ENCODE measurements at places on chromosomes 1 and 21.

DNA sequence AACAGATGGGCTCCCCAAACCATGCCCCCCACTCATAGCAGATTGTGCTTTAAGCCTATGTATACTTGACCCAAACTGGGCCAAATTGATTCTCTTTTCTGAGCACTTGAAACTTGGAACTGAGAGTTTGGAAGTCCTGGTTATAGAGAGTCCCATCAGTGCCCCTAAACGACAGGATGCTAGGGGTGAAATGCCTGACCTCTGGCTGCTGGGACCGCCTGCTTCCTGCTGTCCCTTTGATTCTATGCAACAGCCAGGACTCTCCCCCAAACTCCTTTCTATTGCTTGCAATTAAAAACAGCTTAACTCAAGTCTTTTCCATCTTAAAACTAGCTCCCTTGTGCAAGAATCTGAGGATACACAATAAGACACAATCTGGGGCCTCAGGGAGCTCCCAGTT is 4.7 kb downstream of the C1orf210 start:
- DNase-seq: no peak

DNA sequence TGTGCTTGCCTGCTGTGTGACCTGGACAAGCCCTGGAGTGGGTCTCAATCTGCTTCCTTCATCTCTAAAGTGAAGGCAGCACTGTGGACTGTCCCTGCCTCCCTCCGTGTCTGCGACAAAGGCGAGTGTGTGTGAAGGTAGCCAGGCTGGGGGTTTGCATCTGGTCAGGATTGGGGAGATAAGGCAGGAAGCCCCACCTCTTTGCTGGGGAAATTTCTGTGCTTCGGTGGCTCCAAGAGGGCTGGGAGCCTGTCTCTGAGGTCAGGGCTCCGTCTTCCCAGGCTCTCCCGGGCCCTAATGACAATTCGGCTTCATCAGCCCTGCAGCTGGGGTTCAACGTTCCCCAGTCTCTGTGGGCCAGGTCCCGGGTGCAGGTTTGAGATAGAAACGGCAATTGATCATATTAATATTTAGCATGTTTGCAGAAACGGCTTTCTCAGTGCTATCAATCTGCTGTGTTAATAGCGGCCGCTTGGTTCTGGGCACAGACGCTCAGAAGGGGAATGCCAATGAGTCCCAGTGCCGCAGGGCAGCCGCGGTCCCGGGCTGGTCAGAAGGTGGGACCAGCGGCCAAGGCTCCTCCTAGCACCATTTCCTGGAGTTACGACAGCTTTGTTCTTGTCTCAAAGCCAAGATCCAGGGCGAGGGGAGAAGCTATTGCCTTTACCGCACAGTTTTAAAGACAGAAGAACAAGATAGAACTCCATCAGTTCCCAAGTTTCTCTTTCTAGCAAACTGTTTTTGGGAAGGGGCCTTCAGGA is 105.7 kb downstream of the PRDM16 start:
- DNase-seq: no peak

GRCh38 chr1:205229399-205229871 is 1.7 kb downstream of the TMCC2 start:
- DNase-seq: peak; percentile 66

DNA sequence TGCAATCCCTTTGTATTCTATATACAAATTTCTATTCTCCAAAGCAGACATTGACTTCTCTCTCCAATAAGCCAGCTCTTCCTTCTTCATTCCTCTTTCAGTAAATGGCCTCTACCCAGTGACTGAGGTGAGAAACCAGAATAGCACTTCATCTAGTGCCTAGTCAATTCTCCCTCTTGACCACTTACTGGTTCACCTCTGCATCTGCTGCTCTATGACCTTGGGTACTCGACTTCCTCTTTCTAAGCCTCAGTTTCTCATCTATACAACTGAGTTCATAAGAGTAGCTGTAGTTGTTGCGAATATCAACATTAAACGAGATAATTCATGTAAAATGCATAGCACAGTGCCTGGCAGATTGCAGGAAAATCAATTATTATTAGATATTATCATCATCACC is 12.4 kb downstream of the LYST start:
- no peak for DNase-seq

DNA sequence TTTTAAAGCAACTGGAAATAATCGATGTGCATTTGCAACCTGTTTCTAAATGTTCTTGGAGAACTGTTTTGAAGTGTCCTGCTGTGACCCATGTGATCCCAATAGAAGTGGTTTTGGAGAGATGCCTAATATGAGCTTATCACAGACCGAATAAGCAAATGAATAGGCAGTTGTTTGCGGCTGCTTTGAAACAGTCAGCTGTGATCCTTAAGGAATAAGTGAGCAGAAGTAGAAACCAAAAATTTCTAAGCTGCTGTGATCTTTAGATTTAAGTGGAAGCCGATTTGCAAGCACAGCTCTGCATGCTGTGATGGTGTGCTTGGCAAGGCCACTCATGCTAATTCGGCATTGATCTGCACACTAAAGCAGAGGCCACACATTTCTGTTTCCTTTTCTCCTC is 329.5 kb upstream of the DUSP10 start:
- DNase-seq: no peak

DNA sequence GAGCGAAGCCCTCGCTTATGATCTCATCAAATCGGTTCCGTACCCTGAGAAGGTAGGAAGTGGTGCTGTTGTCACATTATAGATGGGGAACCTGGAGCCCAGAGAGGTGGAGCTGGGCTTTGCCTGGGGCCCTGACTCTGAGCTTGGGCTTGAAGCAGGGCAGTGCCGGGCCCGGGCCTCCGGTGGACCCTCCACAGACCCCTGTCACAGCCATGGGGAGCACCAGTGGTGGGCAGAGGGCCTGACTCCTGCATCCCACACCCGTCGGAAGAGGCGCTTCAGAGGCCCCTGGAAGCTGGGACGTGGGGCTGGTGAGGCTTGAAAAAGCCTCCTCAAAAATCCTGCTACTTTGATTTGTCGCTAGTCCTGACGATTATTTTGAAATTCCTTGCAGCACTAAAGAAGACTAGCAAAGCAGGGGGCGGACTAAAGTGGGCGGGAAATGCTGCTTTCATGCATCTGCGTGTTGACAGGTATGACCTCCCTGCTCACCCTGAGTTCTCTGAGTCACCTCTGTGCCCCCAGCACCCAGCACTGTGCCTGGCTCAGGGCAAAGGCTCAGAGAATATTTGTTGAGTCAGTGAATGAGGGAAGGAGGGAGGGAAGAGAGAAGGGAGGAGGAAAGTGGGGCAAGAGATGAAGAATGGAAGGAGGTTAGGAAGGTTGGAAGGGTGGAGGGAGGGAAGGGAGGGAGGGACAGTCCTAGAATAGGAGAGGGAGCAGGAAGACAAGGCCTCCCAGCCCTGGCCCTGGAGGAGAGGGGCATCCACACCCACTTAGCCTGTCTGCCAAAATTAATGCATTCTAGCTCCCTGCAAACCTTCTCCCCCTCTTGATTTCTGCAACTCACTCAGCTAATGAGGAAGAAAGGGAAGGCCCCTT is 262.8 kb upstream of the VAMP3 start:
- DNase-seq: no peak

- DNase-seq: no peak
Observed at GRCh38 chr21:44589094-44589493, 3.2 kb downstream of the KRTAP10-6 start.

DNA sequence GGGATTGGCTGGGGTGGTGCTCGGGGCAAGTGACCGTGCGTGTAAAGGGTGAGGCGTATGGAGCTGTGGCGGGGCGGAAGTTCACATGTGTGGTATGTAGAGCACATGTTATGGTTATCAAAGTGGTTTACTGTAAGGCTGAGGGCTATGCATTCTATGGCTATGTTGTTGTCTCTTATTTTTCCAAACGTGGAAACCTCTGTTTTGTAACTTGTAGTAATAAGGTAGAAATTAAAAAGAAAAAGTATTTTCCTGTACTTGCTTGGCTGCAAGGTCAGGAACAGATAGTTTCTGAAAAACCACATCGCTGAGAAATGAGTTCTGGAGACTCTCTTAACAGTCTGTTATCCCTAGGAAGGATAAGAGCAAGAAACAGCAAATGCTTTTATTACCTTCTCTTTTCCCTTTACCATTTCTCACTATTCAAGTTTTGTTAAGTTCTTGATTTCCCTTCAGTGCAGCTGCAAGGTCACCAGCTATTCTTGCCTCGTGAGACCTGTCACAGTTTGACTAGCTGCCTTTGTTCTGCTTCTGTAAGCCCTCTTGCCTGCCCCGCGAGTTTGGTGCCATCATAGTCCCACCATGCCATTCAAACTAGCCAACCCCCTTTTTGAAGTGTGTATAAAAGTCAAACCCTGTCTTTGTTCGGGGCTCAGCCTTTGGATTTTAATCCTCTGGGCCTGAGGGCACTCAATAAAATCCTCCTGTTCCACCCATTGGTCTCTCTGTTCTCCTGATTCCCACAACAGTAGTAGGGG is 9.5 kb downstream of the RNU1-2 start:
- peak; percentile 61 for DNase-seq

DNA sequence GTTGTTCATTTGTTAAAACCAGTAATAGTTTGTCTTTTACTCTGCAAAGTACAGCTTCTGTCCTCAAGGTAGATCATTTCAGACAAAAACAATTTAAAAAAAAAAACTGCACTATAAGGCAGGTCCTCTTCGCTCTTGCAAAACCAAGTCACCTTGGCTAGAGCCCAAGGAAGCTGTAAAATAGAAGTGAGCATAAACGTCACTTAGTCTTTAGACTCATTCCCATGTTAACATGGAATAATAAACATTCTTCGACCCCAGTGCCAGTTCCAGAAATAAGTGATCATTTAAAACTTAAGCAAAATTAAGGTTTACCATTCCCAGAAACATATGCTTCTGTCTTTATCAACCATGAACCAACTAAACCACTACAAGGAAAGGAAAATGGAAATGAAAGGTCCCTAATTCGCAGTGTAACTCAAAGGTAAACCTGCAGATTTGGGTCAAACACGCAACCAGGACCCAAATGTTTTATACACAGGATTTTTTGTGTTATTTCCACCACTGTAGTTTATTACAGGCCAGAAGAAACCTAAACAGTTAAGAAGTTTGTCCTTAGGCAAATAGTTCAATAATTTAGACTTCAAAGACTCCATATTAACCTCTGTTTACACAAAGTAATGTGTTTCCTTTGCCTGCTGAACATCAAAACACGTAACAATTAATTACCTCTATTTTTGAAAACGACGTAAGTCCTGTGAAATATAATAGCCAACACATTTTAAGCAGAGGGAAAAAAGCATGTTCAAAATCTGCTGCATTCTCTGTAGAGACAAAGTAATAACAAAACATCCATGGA is 54.6 kb downstream of the TGFBR3 start:
- DNase-seq: no peak

GRCh38 chr1:109985247-109986053 is 885 bp downstream of the AHCYL1 start:
- no peak for DNase-seq

DNA sequence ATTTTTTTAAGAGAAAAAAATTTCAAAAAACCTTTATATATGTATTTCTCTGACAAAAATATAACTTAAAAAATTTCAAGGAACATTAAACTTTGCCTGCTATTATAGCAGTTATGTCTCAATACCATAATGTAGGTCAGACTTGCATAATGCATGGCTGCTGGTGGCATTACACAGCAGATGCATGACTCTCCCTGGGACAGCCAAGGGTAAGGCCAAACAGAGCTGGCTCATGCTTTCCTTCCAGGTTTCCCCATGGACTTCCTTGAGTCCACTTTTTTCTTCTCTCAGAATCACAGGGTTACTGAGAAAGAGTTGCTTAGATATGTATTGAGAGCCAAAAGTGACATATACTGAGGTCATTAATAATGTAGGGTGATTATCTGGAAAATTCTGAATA is 43.7 kb downstream of the RHOU start:
- no peak for DNase-seq

GRCh38 chr1:941588-942383 is 17.3 kb downstream of the NOC2L start:
- no peak for DNase-seq

GRCh38 chr1:53541761-53542550 is 82.8 kb downstream of the DMRTB1 start:
- no peak for DNase-seq

- no peak for DNase-seq
Observed at GRCh38 chr1:51133045-51133444, 31.0 kb downstream of the C1orf185 start.

- no peak for DNase-seq
Observed at GRCh38 chr1:179990847-179991246, 36.2 kb downstream of the CEP350 start.

DNA sequence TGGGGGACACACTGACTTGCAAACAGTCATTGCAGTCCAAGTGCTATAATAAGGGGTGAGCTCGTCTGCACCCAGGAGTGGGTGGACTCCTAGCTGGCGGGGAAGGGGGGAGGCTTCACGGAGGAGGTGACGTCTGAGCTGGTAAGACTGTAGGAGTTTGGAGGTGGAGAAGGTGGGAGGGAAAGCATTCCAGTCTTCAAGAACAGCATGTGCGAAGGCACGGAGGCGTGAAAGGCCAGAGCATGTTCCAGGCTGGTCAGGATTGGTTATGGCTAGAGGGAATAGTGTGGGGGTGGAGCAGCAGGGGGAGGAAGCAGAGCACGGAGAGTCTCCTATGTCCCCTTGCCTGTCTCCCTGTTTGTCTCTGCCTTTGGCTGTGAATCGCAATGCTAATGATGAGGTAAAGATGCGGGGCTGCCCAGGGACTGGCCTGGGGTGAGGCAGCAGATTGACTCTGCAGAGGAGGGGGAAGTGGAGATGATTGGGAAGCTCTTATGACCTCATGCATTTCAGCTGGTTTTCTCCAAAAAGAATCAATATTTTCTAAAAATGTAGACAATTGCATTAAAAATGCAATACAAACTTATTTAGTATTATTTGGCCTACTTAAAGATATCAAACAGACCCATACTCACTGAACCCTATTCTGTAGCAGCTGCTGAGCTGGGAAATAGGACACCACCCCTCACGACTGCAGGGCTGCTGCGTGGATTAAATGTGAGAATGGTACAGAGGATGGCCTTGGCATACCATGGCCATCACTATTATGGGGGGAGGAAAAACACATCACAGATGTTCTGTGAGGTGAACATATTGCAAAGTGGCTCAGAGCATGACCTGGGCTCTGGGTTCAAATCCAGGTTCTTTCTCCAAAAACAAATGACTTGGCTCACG is 2.6 kb upstream of the ZNF436 start:
- no peak for DNase-seq

DNA sequence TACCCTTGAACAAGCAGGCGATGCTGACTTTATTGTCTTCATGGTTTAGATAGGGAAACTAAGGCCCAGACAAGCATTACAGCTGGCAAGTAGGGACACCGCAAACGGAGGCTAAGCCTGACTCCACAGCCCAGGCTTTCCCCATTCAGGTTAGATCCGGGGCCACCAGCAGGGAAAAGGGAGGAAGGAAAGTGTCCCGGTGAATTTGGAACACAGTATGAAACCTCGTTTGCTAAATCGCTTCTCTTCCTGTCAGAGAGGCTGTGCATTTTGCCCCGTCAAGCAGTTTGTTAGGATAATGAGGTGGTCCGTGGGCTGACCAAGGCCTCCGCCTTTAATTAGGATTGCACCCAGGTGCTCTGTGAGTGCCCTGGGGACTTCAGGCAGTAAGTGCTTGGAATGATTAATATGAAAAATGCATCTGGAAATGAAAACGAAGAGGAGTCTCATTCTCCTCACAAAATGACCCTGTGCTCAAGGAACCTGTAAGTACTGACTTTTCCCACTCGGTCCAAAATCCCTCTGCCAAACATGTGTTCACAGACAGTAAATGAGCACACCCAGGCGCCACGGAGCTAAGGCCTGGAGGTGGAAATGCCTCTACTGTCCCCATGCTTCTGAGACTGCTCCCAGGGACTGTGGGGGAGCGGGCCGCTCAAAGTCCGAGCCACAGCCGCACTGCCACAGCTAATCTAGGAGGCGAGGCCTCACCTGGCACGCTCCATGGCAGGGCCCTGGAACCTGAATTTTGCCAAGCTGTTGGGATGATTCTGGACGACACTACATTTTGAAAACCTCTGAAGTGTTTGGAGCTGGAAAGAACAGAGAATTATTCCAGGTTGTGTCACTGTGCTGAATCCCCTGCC is 234.1 kb downstream of the SDCCAG8 start:
- no peak for DNase-seq

Data from activated T-helper 1 cell treated with anti-CD3 and anti-CD28 coated beads, Interleukin-12 subunit alpha, Interleukin-12 subunit beta, Interleukin-2, Interleukin-4 antibody, amounts not matched to agents 30 ng/mL and 10 ng/mL and 1 ng/mL, durations not matched to agents 14 hours and 24 hours and 36 hours (primary cell).